ENCODE measurements at places on chromosomes 5 and 9.

- no peak for DNase-seq
Measured at GRCh38 chr5:165834891-165835290, 2329.5 kb downstream of the MAT2B start.

- DNase-seq: no peak
Measured at GRCh38 chr5:1012900-1013237, 4.3 kb downstream of the NKD2 start.

GRCh38 chr5:91072881-91073280 lies 310.2 kb downstream of the ARRDC3 start:
- DNase-seq: no peak

DNA sequence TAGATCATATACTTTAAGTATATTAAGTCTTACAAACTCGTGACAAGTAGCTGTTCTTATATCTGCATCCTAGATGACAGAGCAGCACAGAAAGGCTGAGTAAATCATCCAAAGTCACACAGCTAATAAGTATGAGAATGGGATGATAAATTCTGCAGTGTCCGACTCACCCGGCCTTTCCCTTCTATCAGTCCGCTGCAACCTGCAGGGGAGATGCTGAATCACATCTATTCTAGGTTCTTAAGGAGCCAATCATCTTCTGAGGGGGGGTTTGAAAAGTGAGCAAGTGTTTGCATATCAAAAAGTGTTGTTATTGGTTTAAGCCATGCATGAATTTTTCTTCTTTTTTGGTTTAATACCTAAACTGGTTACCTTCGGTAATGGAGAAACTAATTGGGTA lies 38.9 kb downstream of the ADAMTS16 start:
- DNase-seq: no peak

- no peak for DNase-seq
Measured at GRCh38 chr5:92676215-92677165, 904.5 kb downstream of the NR2F1-AS1 start.

DNA sequence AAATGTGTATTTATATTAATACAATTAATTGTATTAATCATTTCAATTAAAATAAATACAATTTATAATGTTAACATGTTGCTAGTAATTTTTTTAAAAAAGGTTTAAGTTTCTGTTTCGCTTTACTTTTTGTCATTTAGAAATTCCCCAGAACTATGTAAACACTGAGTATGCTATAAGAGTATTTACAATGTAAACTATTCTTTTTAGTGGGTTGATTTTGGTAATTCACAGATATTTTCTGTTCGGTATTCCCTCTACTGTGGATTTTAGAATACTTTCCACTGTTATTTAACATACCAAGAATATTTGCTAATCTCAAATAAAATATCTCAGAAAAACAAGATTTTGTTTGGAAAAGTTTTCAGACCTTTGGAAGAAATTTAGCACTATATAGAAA lies 1564.4 kb downstream of the EFNA5 start:
- DNase-seq: no peak

DNA sequence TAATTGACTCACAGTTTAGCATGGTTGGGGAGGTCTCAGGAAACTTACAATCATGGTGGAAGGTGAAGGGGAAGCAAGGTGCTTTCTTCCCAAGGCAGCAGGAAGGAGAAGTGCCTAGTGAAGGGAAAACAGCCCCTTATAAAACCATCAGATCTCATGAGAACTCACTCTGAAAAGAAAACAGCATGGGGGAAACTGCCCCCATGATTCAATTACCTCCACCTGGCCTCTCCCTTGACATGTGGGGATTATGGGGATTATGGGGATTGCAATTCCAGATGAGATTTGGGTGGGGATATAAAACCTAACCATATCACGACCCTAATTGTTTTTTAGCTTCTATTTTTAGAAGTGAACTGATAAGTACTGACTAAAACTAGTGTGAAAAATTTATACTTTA lies 1377.5 kb upstream of the DMAC1 start:
- DNase-seq: no peak

GRCh38 chr5:140806834-140807775 lies at the start of gene PCDHA4:
Gene PCDHA4 (plus strand): TSS chr5:140807068.
- no peak for DNase-seq

DNA sequence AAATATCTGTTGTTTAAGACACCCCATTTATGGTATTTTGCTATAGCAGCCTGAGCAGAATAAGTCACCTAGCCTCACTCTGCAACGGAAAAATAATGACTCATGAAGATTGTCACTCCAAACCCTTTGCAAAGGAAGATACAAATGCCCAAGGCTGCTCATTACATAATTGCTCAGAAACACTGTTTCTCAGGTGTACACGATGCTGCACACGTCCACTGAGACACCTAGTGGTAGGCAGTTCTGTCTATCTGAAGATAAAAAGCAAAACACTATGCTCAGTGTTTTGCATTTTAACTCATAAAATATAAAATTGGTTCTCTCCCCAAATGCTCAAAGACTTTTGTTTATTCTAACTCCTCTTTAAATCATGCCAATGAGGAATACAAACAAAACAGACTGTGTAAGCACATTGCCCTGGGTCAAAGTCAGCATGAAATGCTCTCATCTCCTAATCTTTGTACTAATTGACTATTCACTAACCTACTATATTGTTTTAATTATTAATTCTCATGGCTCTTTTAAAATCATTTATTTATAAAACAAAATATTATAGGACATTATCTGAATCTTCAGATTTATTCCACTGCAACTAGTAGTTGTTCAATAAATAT lies 7.7 kb upstream of the TSLP start:
- DNase-seq: no peak

GRCh38 chr5:88679638-88680037 lies 203.3 kb downstream of the MEF2C start:
- DNase-seq: no peak

- DNase-seq: no peak
Measured at GRCh38 chr9:122526602-122527001, 491 bp downstream of the OR1N1 start.

- DNase-seq: no peak
Measured at GRCh38 chr5:60993875-60994571, 49.0 kb downstream of the NDUFAF2 start.

DNA sequence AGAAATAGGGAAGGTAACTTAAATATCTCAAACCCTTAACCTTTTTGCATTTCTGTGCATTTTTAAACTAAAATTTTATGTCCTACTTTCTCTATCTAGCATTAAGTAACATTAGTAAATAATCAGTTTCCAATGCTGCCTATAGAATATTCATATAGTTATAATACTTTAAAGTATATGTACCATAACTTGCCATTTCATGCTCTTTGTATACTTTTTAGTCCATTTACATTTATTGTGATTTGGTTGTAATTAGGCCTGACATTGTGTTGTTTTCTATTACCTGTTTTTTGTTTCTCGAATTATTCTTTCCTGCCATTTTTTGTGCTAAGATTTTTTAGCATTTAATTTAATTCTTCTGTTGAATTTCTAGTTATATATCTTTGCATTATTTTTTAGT lies 13.7 kb downstream of the SLC12A2 start:
- DNase-seq: no peak

DNA sequence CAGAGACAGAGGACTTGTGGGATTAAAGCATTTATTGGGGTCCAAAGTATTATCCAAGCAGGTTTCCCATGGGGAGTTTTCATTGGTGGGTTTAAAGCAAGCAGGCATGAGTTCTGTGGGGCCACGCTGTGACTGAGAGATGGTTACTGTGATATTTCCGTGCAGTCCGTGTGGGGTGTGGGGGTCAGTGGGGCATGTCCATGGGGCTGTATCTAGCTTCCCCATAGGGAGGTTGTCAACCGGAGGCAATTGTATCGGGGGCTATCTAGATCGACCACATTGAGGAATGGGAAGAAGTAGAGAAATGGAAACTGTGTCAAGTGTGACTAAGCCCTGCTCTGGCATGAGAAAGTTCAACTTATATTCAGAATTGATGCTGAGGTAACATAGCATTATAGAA lies 7.1 kb upstream of the RPS23 start:
- no peak for DNase-seq
